ENCODE measurements at places on chromosomes 12 and 14.

GRCh38 chr14:51879170-51879569, 18.8 kb downstream of the GNG2 start:
- DNase-seq: no peak

DNA sequence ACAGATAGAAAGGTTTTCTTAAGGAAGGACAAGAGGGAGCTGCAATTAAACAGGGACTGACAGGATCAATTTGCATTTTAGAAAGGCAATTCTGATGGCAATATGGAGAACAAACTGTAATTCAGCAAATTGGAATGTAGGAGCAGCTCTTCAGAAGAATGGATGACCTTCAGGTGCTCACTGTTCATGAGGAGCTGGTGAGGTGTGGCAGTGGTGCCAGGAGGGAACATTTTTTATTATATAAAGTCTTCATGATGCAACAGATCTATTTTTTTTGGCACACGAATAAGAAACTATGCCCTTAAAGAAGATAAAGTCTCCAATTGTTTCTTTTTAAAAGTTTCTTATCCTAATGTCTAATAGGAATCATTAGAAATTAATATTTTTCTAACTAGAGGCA, 151.7 kb downstream of the SLC38A4 start:
- no peak for DNase-seq

GRCh38 chr14:93706360-93706955, 81.8 kb downstream of the PRIMA1 start:
- DNase-seq: no peak

DNA sequence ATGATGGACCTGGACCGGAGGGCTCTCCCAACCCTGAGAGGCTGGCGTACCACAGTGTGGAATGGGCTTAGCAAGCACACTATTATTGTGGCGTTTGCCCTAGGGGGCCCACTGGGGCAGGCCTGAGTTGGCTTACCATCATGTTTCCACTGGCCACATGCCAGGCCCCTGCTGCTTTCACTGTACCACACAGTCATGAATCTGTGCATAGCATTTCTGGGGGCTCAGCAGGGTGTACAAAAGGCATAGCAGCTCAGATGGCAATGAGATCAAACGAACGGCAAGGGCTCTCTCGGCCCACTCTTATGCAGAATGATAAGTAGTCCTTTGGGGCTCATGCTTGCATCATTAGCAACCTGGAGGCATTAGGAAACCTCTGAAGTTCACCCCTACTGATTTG, 137.0 kb upstream of the HIF1A start:
- peak; percentile 59 for DNase-seq

DNA sequence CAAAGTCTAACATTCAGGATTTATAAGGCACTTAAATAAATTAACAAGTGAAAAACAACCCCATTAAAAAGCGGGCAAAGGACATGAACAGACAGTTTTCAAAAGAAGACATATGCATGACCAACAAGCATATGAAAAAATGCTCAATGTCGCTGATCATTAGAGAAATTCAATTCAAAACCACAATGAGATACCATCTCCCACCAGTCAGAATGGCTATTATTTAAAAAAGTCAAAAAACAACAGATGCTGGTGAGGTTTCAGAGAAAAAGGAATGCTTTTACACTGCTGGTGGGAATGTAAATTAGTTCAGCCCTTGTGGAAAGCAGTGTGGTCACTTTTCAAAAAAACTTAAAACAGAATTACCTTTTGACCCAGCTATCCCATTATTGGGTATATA, 60.7 kb upstream of the BDKRB2 start:
- peak; percentile 57 for DNase-seq

- DNase-seq: no peak
Measured at GRCh38 chr14:89827265-89827664, 127.3 kb downstream of the EFCAB11 start.

DNA sequence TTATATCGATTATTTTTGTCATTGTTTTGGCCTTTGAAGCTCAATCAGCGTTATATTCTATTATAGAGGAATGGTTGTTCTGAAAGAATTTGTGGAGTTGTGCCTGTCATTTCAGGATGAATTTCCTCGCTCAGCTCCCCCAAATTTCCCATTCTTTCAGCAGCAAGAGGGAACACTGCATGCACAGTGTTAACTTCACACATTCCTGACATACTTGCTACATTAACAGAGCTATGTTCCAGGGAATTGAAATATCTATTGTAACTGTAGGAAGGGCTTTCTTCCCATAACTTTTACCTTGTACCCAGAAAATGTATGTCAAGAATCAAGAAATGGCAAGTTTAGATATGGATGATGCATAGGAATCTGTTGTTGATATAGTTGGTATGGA, 379.0 kb downstream of the LRIG3 start:
- peak; percentile 73 for DNase-seq

- DNase-seq: no peak
Measured at GRCh38 chr12:85693093-85693665, 143.0 kb downstream of the RASSF9 start.

GRCh38 chr12:111442301-111443045, 36.8 kb downstream of the SH2B3 start:
- DNase-seq: no peak

GRCh38 chr14:37318938-37319337, 121.2 kb downstream of the MIPOL1 start:
- DNase-seq: no peak

DNA sequence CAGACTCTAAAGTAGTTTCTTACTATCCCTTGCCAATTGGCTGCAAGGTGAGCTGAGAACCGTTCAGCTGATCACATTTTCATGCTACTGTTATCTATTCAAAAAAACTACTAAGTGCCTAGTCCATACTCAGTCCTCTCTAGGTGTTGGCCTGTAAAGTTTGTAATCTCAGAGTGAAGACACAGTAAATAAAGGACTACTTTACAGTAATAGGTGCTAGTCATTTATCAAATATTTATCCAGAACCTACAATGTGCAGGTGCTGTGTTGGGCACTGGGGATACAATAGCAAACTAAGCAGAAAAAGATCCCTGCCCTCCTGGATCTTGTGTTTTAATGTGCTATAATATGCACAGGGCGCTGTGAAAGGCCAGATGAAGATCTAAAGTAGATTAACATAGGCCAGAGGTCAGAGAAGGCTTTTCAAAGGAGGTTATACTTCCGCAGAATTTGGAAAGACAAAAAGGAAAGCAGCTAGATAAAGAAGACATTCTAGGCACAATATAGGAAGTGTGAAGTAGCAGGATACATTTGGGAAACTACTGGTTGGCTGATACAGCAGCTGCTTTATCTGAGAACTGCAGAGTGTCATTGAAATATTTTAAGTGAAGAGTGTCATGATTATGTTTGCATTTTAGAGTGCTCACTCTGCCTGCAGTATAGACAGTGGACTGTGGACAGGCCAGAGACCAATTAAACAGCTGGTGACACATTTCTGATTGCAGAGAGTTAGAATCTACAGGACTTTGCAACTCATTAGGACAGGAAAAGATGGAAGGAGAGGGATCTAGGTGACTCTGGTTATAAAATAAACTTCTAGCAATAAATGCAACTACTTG, 8.0 kb upstream of the ACTR10 start:
- no peak for DNase-seq

DNA sequence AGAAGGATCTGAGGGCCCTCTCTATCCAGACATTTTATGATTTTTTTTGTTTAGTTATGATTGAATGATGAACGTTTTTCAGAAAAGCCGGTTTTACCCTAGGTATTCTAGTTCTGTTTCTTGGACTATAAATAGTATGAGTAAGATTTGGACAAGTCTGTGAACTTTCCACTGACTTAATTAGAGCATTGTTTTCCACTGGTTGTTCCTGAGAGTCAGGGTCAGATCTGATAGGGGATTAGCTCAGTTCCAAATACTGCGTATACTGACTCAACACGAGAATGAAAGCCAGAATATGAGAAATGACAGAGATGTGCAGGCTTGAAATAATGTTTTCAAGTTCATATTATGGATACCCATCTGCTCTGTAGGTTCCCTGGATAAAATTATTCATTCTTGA, 361.6 kb downstream of the AEBP2 start:
- no peak for DNase-seq

DNA sequence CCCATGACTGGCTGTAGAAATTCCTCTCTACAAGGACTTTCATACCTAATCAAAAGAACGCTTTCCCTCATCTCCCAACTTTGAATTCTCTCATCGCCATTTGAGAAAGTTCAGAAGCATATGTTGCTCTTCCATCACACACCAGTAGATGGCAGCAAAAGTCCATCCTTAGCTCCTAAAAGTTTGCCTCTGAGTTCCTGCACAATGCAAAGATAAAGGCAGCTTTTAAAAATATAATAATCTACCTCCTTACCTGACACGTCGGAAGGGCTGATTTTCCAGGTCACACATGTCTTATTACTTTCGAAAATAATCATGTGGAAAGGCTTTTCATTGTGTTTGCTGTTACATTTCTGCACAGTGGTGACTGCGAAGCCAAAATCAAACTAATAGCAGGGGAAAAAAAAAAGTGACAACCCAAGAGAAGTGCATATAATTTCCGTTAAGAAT, 456.7 kb upstream of the SEL1L start:
- DNase-seq: peak; percentile 44

DNA sequence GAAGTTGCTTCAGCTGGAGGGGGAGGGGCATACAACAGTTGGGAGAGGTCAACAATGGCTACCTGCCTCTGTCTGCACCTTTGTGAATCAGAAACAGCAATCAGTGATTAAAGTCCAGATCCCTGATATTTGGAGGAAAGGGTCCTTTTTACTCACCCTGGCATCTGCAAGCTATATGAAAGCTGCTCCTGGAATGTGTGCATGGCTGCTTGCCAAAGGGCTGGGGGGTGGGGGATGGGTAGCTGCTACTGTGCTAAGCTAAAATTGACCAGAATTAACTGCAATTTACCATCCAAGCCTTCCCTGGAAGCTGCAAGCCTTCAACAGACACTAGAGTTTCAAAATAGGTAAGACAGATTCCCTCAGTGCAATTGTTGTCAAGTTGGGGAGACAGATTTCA, 13.5 kb upstream of the GTF2A1 start:
- peak; percentile 33 for DNase-seq

GRCh38 chr14:103317976-103318580, 16.0 kb upstream of the EIF5 start:
- no peak for DNase-seq

- DNase-seq: no peak
Measured at GRCh38 chr12:31896514-31897039, 62.6 kb upstream of the RESF1 start.

DNA sequence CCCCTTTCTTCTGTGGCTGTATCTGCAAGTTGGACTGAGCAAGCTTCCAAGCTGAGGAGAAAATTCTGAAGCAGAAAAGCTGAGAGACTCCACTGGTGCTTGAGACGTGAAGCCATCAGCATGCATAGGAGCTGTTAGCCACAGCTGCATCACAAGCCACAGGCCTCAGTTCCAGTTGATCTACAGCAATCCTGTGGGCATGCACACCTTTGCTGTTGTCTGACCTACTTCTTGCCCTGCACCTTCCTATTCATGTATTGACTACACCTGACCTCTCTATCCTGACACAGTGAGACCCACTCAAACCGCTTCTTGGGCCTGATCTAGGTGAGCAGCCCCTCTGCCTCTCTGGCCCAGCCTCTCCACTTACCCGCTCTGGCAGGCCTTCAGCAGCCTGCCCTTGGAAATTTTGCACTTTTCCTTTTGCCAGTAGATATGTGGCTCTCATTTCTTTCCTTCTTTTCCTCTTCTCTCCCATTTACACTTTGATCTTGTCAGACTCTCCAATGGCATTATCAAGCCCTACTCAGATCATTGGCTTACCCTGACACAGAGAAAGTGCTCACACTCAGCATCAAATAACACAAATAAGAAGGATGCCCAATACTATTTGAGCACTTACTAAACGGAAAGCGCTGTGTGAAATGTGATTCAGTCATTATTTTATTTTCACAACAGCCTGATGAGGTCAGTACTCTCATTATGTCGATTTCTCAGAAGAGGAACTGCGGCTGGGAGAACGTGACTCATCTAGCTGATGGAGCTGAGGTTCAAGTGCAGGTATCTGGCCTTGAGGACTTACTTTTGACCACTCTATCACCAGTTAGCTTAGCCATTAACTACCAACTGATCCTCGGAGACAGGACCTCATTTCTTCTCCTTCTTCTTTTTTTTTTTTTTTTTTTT, 21.9 kb upstream of the PTGR2 start:
- DNase-seq: peak; percentile 35

- DNase-seq: no peak
Measured at GRCh38 chr12:24591079-24591626, 357.7 kb downstream of the BCAT1 start.

GRCh38 chr14:95215094-95215725, 57.9 kb upstream of the DICER1 start:
- no peak for DNase-seq

DNA sequence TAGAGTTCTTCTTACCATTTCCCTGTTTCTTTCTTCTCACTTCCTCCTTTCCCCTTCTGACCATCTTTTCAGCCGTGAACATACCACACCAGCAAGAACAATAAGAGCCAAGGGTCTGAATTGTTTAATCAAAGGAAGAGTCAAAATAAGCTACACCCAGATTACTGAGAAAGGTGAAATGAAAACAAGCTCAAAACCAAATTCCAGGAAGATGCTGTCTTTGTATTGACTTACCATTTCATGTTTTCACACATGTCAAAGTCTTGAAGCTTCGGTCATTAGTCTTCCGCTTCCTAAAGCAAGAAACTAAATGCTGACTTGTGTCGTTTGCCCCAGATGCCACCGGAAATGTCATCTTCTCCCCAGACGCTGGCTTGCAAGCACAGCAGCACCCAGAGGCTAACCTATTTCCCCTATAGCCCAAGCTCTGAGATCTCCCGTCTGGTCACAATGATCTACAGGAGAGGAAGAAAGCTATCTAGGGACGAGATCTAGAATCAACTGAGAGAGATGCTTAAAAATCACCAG, 136.5 kb upstream of the AMIGO2 start:
- no peak for DNase-seq

GRCh38 chr12:99035803-99036202, 390.7 kb downstream of the APAF1 start:
- no peak for DNase-seq

- no peak for DNase-seq
Measured at GRCh38 chr12:122167356-122167925, 6.6 kb downstream of the IL31 start.

GRCh38 chr12:130640496-130640895, 75.6 kb downstream of the RIMBP2 start:
- DNase-seq: no peak

- no peak for DNase-seq
Measured at GRCh38 chr12:132686825-132687210, 324 bp downstream of the POLE start.

- peak; percentile 85 for DNase-seq
Measured at GRCh38 chr14:22225516-22226140, 363.4 kb downstream of the DAD1 start.

All from fibroblast of upper back skin (primary cell).